ENCODE measurements at places on chromosomes 4 and X. TPM values are rescaled to one million over a fixed set of nuclear protein-coding genes. Genes with fewer than 3 reads are reported as not detected.

- H3K27me3 ChIP-seq = no peaks in the 10 kb centered on the region
- no peak for DNase-seq
- H3K36me3 ChIP-seq = no peaks in the 10 kb centered on the region
- peaks cover 36% of the 10 kb centered on the region for H3K4me1 ChIP-seq
These were observed 17.5 kb downstream of the RFC1 start for GRCh38 chr4:39348371-39349315.

- no peak for DNase-seq
- peak overlapping the region; percentile 57 for H3K27ac ChIP-seq
- H3K27me3 ChIP-seq = no peaks in the 10 kb centered on the region
- H3K36me3 ChIP-seq = no peaks in the 10 kb centered on the region
- peak overlapping the region; percentile 41 for H3K4me3 ChIP-seq
These were observed 111.0 kb downstream of the DHX15 start for GRCh38 chr4:24473309-24473721.

DNA sequence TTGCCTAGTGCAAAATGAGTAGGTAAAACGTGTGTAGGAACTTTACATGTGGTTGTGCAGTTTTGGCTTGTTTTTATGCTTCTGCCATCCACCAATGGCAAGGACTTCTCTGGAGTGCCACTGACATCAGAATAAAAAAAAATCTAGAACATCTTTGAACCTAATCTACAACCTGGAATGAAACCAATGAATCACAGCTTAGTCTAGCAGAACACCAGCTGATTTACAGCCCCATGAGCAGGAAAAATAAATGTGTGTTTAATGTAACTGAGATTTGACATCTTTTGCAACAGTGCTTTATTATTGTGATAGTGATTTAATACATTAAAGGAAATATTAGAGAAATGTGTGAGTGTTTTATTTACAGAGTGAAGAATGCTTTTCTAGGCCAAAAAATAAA is 995.1 kb downstream of the PCDH7 start:
- peaks cover 6% of the 10 kb centered on the region for H3K4me1 ChIP-seq
- H3K4me3 ChIP-seq = no peak overlapping the region
- no peak overlapping the region for H3K27ac ChIP-seq

DNA sequence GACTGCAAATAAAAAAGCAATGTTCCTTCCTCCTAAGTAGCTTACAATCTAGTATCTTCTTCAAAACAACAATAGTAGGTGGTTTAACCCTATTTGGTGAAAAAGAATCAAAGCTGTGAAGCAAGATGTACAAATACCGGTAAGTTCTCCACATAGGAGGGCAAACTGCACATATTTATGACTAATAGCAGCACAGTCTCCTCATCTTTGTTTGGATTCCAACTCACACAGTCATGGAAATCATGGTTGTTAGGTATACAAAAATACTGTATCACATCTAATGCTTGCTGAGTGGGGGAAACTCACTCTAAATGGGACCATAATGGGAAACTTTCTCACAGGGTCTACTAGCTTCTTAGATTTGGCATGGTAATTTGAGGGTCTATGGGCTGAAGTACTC is 597.2 kb downstream of the INPP4B start:
- DNase-seq = no peak
- no peaks in the 10 kb centered on the region for H3K36me3 ChIP-seq
- no peak overlapping the region for H3K4me3 ChIP-seq
- no peaks in the 10 kb centered on the region for H3K4me1 ChIP-seq

DNA sequence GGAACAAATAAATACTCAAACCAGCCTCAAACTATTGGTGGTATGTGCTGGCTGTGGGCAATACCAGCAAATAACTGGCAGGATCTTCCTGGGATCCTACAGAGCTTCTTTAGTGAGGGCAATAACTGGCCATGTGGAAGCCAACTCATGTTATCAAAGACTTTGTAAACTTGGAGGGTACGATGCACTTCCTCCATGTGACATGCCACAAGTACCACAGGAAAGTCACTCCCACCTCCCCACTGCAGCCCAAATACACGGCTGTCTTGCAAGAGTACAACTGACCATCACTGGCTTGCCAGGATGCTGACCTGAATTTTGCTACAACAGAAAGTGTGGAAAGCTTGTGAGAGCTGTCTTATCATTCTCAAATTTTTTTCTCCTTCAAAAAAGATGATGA is 93.3 kb upstream of the MAML3 start:
- H3K4me1 ChIP-seq = peaks cover 20% of the 10 kb centered on the region
- H3K36me3 ChIP-seq = no peaks in the 10 kb centered on the region
- no peaks in the 10 kb centered on the region for H3K27me3 ChIP-seq
- DNase-seq = no peak
- no peak overlapping the region for H3K4me3 ChIP-seq

DNA sequence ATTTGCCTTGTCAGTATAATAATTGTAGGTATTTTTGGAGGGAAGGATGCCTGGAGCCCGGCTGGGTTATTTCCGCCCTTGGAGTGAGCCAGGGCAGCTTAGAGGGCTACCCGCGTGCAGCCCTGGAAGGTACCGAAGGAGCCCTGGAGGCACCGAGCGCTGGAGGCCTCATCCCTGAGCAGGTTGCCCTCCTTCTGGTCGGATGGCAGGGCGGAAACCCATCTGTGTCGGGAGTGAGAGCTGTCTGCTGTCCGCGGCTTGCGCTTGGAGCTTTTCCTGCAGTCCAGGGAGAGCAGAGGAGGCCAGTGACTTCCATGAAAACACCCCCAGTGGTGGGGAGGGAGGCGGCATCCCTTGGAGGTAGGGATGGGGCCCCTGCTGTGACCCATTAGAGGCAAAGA is 122.1 kb downstream of the TBL1X start:
- no peak for DNase-seq
- H3K27me3 ChIP-seq = no peaks in the 10 kb centered on the region
- H3K36me3 ChIP-seq = no peaks in the 10 kb centered on the region
- H3K4me1 ChIP-seq = no peaks in the 10 kb centered on the region
- no peak overlapping the region for H3K4me3 ChIP-seq

DNA sequence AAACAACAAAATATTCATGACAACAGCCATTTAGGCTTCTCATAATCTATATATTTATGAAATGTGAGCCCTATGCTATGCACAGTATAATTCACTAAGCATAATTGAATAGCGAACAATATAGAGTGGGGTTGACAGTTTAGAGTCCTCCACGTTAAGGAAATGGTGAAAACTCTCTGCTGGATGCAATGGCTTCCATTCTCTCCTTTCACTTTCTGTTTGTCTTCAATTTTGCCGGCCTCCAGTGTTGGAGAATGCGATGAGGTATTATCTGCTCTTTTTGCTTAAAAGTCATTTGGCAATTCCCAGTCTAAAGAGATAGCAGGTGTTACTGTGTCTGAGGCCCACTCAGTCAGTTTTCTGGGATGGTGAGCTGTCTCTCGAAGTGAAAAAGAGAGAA is 52.1 kb downstream of the NPY5R start:
- no peaks in the 10 kb centered on the region for H3K27me3 ChIP-seq
- no peak for DNase-seq
- no peaks in the 10 kb centered on the region for H3K36me3 ChIP-seq
- no peak overlapping the region for H3K4me3 ChIP-seq
- no peak overlapping the region for H3K27ac ChIP-seq

- no peak overlapping the region for H3K27ac ChIP-seq
- no peaks in the 10 kb centered on the region for H3K4me1 ChIP-seq
- H3K27me3 ChIP-seq = no peaks in the 10 kb centered on the region
- H3K36me3 ChIP-seq = no peaks in the 10 kb centered on the region
- H3K4me3 ChIP-seq = no peak overlapping the region
These were observed 234.8 kb upstream of the DIPK2B start for GRCh38 chrX:45435481-45435880.

PABPC5 gene
- total RNA-seq = not detected

CITED1 gene
- not detected for total RNA-seq

XPNPEP2 gene
- 5.6 TPM for total RNA-seq
